ENCODE measurements at places on chromosomes 12 and 14. TPM values are rescaled to one million over a fixed set of nuclear protein-coding genes. Genes with fewer than 3 reads are reported as not detected.

DNA sequence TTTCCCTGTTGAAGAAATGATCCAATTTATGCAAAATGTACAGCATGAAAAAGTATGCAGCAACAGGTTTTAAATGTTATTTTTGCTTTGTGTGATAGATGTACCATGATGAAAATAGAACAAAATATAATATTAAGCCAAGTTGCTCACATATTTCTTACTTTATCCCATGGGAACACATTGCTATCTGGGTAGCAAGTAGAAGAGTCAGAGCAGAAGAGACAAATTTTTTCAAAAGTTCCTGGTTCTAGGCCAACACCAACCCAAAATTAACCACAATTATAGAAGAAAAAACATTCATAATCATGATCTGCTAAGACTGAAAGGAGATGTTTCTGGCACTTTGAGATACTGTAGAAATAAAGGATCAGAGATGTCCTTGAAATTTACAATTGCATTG is 79.9 kb upstream of the SYT10 start:
- no peak for DNase-seq

DNA sequence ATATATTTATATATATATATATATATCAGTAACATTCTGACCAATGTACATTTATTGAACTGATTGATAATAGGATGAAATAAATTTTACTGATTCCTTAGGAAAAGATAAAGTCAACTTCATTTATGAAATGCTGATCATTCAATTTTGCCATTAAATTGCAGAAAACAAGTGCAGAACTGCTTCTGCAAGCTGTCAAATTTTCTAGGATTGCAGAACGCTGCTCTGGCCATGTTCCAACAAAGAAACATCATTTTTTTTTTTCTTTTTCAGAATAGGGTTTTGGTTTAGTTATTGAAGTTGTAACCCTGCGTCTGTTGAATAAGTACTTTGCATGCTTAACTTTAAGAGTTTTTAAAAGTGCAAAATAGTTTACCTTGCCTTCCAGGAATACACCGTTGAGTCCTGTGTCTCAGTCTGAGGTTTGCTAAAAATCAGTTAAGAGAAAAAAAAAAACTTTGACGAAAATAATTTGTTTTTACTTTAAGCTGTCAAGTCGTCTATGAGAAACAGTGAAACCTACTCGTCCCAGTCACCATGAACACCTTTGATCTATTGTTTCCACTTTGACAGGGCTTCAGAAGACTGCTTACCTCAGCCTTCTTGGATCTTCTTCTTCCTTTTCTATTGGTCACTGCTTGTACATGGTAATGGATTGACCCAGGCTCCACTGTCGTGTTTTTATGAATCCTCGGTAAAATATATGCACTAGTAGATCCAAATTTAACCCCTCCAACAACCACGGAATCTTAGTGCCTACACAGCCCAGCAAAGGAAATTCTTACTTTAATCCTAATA is at the start of gene KERA:
TSS of gene KERA (minus strand) at position 657 of the 798 bp plus-strand sequence. CDS start 1,743 bp downstream, outside the sequence.
- no peak for DNase-seq

GRCh38 chr14:21988413-21988812 is 314.8 kb upstream of the OR4E1 start:
- no peak for DNase-seq

GRCh38 chr12:128394137-128394536 is 127.2 kb downstream of the TMEM132C start:
- no peak for DNase-seq

GRCh38 chr14:21455592-21455911 is 371 bp downstream of the CHD8 start:
- DNase-seq, result no peak

GRCh38 chr14:75876530-75876929 is 105.3 kb downstream of the TGFB3 start:
- DNase-seq, result no peak

DNA sequence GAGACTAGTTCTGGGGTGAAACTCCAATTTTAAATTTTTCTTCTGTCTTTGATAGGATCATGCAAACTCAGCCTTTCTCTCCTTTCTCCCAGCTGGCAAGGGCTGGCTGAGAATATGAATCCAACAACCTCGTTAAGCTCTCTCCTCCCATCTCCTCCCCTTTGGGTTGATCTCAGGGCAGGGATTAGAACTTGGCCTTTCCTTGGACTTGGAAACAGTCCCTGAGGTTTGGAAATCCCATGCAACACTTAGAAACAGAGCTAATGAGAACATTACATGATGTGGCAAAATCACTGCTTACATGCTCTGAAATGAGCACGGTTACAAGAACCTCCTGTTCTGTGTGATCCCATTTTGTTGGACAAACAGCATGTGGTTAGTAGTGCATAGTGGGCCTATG is 31.6 kb downstream of the ACACB start:
- DNase-seq, result no peak

GRCh38 chr12:49776413-49776812 is 35.1 kb downstream of the TMBIM6 start:
- DNase-seq, result peak; percentile 78

GRCh38 chr12:9404469-9405260 is 196.5 kb upstream of the PZP start:
- no peak for DNase-seq

TPPP2 gene
- total RNA-seq, result not detected

HVCN1 gene
- 16.6 TPM for total RNA-seq

DHH gene
- 0.23 TPM for total RNA-seq

SRGAP1 gene
- total RNA-seq, result 14.8 TPM
